ENCODE measurements at places on chromosomes 5 and 9. TPM values are rescaled to one million over a fixed set of nuclear protein-coding genes. Genes with fewer than 3 reads are reported as not detected.

DNA sequence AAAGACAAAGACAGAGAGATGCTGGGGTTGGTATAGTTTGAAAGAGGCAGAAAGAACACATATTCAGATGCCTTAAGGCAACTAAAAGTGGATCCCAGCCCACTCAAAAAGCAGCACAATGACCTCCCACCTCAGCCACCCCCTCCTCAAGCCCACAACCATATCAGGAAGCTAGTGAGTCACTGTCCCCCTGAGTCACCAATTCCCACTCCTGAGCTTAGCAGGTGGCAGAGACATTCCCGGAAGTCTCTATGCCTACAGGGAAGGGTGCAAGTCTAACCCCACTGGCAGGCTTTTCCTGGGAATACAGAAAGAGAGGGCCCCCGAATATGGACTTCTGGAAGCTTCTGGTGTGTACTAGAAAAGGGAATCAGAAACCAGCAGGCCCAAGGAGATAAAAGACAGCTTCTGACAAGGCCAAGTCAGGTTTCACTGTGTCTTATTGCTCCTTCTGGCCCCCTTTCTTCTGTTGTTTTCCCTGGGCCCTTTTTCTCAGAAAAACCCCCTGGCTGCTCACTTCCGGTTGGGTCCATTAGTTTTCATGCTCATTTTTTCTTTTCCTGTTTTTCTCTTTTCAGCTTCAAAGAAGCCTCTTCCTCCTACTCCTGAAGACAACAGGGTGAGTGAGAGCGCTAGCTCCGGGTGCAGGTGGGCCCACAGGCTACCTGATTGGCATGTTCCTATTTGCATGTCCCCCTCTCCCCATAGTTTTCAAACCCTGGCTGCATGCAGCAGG lies 36.8 kb downstream of the ITK start:
- no peaks in the 10 kb centered on the region for H3K36me3 ChIP-seq
- DNase-seq = no peak
- no peaks in the 10 kb centered on the region for H3K4me1 ChIP-seq
- no peak overlapping the region for H3K4me3 ChIP-seq
- no peaks in the 10 kb centered on the region for H3K27me3 ChIP-seq

The ST8SIA4 gene
- total RNA-seq = not detected

DNA sequence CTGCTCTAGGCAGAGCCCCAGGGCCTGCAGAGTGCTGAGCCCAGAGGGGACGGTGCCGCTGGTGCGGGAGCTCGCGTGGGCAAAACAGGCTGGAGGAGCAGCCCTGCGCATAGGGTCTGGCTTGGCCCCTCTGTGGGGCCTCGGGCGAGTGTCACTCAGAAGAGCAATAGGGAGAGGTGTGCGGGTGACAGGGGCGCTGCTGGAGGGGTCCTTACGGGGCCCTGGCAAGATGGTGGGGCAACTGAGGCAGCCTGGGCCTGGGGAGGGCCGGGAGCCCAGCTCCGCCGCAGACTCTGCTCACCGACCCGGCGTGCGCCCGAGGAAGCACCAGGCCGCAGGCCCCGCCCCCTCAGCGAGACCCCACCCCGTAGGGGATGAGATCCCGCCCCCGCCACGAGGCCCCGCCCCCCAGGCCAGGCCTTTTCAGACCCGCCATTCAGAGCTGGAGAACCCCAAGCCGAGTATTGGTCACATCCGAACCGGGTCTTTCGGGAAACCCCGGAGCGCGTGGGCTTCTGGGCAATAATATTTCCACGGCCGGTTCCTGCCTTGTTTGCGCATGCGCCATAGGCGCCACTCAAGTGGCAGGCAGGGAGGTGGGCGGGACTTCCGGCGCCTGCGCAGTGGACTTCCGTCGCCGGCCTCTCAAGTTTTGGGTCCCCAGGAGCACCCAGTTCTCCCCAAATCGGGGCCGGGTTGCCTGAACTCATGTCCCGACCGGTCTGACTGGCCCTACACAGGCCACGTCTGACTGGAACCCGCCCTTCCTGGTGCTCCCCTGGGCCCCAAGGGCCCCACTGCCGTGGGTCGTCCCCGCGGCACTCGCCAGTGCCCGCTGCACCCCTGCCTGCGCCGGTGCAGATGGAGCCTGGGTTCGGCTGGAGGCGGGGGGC lies 1.3 kb upstream of the RNF208 start:
- H3K27me3 ChIP-seq = no peaks in the 10 kb centered on the region
- H3K4me3 ChIP-seq = peak overlapping the region; percentile 66
- peak; percentile 97 for DNase-seq

DNA sequence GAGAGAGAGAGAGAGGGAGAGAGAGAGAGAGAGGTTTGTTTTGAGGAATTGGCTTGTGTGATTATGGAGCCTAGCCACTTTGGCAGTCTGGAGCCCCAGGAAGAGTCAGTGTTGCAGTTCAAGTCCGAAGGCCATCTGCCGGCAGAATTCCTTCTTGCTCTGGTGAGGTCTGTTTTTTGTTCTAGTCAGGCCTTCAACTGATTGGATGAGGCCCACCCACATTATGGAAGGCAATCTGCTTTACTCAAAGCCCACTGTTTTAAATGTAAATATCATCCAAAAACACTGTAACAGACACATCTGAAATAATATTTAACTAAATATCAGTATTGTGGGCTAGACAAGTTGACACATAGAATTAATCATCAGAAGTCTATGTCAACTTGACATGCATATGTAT lies 11.4 kb upstream of the GRM6 start:
- H3K4me1 ChIP-seq = no peaks in the 10 kb centered on the region
- no peak for DNase-seq
- no peaks in the 10 kb centered on the region for H3K27me3 ChIP-seq
- peaks cover 3% of the 10 kb centered on the region for H3K36me3 ChIP-seq

- no peak overlapping the region for H3K4me3 ChIP-seq
- no peak overlapping the region for H3K27ac ChIP-seq
- DNase-seq = no peak
- H3K36me3 ChIP-seq = no peaks in the 10 kb centered on the region
Measured at GRCh38 chr5:101429241-101429640, 526.2 kb upstream of the ST8SIA4 start.

The SLC36A2 gene
- total RNA-seq = 0.07 TPM

The MAST4 gene
- total RNA-seq = 3.7 TPM

The TNC gene
- 0.63 TPM for total RNA-seq

- no peak overlapping the region for H3K4me3 ChIP-seq
- no peak for DNase-seq
- peaks cover 8% of the 10 kb centered on the region for H3K4me1 ChIP-seq
Measured at GRCh38 chr9:85859765-85860164, 81.2 kb upstream of the NAA35 start.

DNA sequence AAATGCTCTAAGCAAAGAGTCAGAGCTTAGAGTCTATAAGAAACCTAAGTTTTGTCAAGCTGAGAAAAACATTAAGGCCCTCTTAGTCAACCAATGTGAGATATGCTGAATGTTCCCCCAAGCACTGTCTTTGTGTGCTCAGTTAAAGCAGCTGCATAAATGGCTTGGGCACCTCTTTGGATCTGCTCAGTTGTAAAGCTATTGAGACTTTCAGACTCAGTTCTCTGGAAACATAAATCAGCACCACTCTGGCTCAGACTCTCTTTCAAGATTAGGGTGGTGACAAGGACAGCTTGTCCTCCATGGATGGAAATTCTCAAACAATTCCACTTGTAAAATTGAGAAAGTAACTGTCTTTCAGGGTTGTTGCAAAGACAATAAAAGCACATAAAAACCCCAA lies 807.9 kb downstream of the PRELID2 start:
- H3K36me3 ChIP-seq = no peaks in the 10 kb centered on the region
- H3K4me3 ChIP-seq = no peak overlapping the region
- H3K27ac ChIP-seq = no peak overlapping the region
- no peak for DNase-seq
- H3K27me3 ChIP-seq = 0 out of 2 replicates have a peak, but pooled peaks cover 2% of the 10 kb centered on the region

- no peak for DNase-seq
- H3K27me3 ChIP-seq = no peaks in the 10 kb centered on the region
- 0 out of 2 replicates have a peak, but pooled peaks cover 3% of the 10 kb centered on the region for H3K4me1 ChIP-seq
- H3K27ac ChIP-seq = no peak overlapping the region
- H3K36me3 ChIP-seq = peaks cover 23% of the 10 kb centered on the region
Measured at GRCh38 chr9:114290561-114290986, 32.3 kb upstream of the ORM1 start.

DNA sequence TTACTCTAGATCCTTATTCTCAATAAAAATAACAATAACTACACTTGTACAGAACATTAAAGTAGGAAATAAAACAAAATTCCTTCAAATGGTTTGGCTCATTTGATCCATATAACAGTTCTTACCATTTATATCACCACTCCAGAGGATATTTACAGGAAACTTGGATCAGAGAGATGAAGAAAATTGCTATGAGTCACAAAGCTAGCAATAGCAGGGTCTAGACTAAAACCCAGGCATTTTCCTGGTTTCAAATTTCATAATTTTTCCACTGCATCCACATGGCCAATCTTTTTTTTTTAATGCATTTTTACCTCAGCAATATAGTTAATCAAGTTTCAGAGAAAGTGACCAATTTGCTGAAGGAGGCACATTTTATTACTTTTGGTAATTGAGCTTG lies 299.2 kb downstream of the ELAVL2 start:
- no peaks in the 10 kb centered on the region for H3K4me1 ChIP-seq
- no peak overlapping the region for H3K4me3 ChIP-seq
